CD4-positive, alpha-beta T cell treated with Interleukin-10 for 1 hour (primary cell): ENCODE measurements at places on chromosomes 2 and 18.

DNA sequence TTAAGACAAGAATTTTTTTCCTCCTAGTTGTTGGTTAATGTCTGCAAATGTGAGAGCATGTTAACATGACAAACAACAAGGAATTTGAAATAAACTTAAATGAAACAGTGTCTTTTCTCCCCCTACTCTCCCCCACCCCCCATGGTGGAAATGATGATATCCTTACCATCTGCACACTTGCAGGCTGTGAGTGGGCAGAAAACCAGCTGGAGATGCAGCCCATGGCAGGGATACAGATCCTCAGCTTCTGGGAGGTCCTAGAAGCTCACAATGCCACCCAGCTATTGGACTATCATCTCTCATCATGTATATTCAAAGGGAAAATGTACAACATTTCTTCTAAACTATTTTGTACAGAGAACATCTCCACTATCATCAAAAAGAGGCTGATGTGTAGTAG lies 196.8 kb downstream of the SLC8A1 start:
- DNase-seq, result no peak

DNA sequence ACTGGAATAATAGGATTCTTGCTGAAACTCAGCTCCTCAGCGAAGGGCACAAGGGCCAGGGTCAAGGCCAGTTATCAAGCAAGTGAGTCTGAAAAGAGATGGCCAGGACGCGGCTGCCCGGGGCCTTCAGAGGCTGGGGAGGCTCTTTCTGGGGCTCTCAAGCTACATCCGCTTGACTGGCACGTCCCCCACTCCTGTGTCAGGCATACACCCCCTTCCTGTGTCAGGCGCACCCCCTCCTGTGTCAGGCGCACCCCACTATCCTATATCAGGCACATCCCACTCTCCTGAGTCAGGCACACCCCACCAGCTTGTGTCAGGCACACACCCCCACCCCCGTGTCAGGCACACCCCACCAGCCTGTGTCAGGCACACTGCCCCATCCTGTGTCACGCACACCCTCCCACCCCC lies 91.8 kb downstream of the TPO start:
- DNase-seq, result no peak

DNA sequence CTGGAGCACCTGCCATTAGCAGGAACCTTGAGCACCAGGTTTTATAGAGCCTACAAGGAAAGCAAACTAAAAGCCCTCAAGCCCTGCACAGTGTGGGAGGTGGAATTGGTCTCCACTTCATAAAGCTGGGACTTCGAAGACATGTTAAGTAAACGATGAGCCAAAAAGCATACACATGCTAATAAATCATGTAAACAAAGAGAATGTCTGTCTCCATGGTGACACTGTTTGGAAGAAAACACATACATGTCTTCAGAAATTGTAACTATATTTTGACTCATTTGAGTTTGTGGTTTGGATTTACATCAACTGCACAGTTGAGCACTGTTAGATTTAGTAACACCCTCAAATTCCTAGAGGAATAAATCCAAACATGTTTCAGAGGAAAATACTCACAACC lies 978.5 kb upstream of the LRRTM1 start:
- DNase-seq, result no peak

GRCh38 chr2:59398081-59398480 lies 1155.4 kb downstream of the BCL11A start:
- DNase-seq, result no peak

- peak; percentile 77 for DNase-seq
Observed at GRCh38 chr2:69911985-69912563, 2.8 kb upstream of the MXD1 start.

GRCh38 chr2:177455187-177455586 lies 62.6 kb downstream of the AGPS start:
- no peak for DNase-seq

DNA sequence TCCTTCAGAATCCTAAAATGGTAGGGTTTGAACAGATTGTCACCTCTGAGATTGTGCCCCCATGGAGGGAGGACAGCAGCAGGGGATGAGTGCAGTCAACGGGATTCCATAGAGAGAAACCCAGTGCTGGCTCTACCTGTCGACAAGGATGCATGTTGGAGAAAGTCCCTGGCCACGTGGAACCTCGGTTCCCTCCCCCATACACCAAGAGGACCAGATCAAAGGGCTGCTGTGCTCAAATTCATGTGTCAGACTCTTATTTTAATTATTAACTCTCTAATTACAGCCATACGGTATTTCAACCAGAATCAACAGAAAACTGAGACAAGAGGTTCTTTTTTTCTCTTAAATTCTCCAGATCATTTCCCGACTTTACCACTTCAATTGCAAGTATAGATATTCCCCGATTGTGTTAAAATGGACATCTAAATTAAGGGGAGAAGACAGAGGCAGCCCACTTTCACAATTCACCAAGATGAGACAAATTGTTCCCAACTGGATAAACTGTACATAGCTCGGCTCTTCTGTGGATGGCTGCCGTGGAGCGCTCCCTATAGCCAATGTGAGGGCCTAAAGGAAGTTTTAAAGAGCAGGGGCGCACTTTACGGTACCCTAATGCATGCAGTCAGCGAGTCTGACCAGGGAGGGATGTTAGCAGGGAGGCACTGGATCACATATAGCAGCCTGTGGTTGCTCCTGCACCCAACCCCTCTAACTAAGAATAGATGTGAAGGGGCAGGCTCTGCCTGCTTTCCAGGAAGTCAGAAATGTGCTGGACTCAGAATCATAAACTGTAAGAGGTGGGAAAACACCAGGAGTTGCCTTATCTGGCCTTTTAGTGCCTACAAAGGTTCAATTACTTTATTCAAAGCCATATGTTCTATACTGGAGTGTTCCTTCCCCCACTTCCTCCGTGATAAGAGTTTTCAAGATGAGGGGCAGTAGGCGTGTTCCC lies 123.1 kb downstream of the CACNB4 start:
- no peak for DNase-seq

DNA sequence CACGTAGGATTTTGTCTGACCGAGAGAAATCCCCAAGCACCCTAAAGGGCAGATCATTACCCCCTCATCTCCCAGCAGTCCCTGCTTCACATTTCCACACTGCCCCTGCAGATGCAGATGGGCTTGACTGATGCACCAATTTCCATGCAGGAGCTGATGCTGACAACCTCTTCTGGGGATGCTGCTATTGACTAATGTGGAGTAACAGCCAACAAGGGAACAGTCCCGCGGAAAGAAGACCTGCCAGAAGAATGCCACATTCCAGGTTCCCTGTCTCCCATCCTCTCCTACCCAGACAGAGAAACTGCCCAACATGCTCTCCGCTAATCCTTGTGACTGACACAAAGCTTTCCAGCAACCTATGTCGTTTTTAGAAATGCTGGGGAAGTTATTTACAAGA lies 91.7 kb downstream of the AFF3 start:
- DNase-seq, result no peak

GRCh38 chr2:8257502-8257901 lies 424.4 kb upstream of the ID2 start:
- DNase-seq, result no peak

DNA sequence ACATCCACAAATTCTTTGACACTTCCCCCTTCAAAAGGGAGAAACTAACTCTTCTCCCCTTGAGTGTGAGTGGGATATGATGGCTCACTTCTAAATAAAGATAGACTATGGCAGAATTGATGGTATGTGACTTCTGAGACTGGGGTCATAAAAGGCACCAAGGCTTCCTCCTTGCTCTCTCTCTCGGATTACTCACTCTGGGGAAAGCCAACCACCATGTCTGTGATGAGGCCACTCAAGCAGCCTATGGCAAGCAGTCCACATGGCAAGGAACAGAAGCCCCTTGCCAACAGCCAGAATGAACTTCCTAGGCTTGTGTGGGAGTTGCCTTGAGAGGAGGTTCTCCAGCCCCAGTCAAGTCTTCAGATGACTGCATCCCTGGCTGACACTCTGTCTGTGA lies 43.6 kb downstream of the KIAA2012 start:
- DNase-seq, result no peak

DNA sequence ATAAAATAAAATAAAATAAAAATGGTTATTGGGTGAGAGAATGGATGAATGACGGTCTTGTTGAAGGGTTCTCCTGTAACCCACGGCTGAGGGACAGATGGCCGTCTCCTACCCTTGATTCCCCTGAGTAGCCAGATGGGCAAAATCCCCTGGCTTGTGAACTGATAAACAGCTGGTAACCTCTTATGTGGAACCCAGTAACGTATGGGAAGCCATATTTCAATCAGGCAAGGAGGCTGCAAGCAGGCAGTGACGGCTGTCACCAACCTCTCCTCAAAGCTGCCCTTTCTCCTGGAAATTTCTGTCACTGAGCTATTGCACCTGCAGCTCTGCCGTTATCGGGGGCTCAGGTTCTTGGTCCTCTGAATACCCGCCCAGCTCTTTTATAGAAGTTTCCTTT lies 165.3 kb upstream of the SMAD2 start:
- no peak for DNase-seq

- no peak for DNase-seq
Observed at GRCh38 chr2:29847886-29848285, 73.5 kb downstream of the ALK start.

- no peak for DNase-seq
Observed at GRCh38 chr2:240460781-240461431, 25.4 kb downstream of the GPC1 start.

DNA sequence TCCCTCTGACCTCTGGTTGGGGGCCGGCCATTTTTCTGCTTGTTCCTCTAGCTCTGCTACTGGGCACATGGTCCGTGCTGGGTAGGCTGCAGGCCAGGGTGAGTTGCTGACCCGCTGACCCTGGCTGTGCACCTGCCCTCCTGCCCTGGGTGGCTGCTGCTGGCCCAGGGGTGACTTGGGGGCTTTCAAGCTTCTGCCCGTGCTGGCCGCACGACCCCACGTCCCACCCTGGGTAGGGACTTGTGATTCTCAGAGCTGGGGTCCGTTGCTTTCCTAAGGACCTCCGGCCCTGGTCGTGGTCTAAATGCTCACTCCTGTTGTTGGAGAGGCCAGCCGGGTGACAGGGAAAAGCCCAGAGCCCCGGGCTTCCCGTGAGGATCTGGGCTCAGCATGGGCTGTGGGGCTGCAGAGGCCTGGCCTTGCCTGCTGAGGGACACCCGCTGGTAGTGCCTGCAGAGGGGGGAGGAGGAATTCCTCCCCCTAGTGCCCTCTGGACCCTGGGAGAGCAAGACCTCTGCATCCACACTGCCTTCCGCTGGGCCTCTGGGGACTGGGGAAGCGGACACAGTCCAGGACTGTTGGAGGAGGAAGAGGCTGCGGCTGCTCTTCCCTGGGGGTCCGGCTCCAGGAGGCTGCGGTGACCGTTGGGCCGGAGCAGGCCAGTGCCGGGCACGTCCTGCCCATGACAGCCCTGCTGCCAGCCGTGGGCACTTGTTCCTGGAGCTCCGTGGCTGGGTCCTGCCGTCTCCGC lies 6.3 kb upstream of the GAL3ST2 start:
- no peak for DNase-seq

DNA sequence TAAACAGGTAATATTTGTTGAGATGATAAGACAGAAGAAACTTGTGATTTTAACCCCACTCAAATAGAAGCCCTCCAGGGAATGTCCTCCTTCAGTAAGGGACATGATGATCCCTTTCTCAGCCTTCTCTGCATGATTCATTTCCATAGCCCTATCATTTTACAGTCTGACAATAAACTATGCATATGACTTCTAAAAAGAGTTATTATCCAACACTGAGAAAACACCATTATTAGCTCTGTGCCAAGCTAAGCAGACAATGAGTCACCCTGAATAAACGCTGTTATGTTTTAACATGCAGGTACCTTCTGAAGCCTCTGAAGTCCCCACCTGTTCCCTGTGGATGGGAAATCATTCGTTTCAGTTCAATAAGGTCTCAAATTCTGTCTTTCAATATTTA lies 54.7 kb downstream of the DTNB start:
- no peak for DNase-seq

DNA sequence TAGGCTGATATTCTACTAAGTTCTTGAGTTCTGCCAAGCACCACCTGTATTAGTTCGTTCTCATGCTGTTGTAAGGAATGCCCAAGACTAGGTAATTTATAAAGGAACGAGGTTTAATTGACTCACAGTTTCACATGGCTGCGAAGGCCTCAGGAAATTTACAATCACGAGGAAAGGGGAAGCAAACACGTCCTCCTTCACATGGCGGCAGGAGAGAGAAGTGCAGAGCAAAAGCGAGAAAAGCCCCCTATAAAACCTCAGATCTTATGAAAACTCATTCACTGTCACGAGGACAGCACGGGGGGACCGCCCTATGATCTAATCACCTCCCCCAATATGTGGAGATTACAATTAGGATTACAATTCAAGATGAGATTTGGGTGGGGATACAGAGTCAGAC lies 47.7 kb upstream of the YWHAQ start:
- no peak for DNase-seq

DNA sequence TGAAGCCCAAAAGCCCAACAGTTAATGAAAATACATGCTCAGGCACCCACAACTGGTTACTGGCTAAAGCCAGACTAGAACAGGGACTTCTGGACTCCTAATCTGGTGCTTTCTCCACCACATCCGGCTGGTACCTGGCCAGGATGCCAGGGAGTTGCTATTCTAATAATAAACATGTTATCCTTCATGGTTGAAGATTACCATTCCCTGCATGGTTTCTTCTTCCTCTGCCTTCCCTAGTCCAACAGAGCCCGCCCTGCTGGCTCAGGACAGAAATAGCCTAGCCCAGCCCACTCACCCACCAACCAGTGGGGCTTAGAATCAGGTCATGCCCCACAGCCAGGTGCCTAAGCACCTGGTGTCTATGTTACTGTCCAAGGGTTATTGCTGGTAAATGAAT lies 184.2 kb downstream of the TMEM247 start:
- no peak for DNase-seq

DNA sequence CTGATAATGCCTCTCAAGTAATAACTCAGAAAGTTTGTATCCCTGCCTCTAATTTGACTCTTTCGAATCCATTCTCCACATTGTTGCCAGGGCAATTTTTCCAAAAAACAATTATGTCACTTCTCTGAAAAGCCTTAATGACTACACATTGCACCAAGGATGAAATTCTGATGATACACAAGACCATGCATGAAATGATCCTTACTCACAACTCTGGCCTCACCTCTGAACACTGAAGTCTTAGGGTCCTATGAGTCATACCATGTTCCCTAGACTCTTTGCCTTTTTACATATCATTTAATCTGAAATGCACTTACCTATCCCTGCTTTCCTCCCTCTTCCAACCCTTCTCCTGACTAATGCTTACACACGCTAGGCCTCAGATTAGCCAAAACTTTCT lies 51.0 kb downstream of the WDPCP start:
- no peak for DNase-seq

GRCh38 chr2:240720686-240721595 lies 29.3 kb downstream of the AQP12A start:
- no peak for DNase-seq

DNA sequence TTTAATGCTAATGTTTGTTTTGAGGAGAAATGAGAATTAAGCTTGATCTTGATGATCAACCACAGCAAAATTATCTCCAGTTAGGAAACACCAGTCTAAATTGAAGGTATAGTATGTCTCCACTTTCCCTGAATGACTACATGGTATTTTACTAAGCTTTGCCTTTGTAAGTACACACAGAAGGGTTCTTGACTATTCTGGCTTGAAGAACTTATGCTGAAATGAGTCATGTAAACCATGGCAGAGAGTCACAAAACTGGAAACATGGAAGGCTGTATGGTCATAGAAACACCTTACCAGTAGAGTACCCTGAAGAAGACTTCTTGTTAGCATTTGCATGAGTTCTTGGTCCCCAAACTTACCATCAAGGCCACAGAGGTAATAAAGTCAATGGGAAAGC lies 250.5 kb downstream of the SLC8A1 start:
- no peak for DNase-seq

- DNase-seq, result peak; percentile 43
Observed at GRCh38 chr2:197159661-197160211, 150.8 kb downstream of the ANKRD44 start.
